ENCODE measurements at places on chromosomes 3 and 15.
A peak's percentile ranks its signal among the peaks of the same experiment; 100 is the strongest.

- no peak for DNase-seq
These were observed 120.5 kb downstream of the LRIG1 start for GRCh38 chr3:66380200-66380932.

- DNase-seq: no peak
These were observed 392.9 kb upstream of the ROBO2 start for GRCh38 chr3:76646921-76647562.

GRCh38 chr15:77821188-77821958 is 188.7 kb upstream of the LINGO1 start:
- peak; percentile 67 for DNase-seq

- DNase-seq: no peak
These were observed 22.1 kb upstream of the CDIN1 start for GRCh38 chr15:36557364-36557763.

- DNase-seq: no peak
These were observed 330.7 kb downstream of the FHIT start for GRCh38 chr3:60920519-60920918.

DNA sequence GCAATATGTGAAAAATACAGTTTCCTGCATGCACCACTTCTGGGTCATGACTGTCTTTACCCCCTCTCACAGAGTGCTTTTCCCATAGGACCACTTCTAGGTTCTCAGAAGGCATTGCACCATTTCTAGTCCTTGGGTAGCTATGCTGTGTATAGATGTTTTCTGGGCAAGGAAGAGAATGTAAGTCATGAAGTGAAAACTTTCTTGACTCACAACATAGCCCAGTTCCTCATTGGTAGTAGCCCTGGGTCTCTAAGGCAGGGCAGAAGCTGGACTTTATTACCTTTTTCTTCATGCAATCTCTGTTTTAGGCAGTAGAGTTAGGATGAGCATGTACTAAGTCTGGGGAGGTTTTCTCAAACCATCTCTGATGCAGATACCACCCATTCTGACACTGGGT is 203.1 kb downstream of the EPHB1 start:
- no peak for DNase-seq

GRCh38 chr3:151044706-151045105 is 40.8 kb upstream of the MED12L start:
- no peak for DNase-seq

GRCh38 chr3:14265246-14265962 is 86.8 kb downstream of the LSM3 start:
- no peak for DNase-seq

DNA sequence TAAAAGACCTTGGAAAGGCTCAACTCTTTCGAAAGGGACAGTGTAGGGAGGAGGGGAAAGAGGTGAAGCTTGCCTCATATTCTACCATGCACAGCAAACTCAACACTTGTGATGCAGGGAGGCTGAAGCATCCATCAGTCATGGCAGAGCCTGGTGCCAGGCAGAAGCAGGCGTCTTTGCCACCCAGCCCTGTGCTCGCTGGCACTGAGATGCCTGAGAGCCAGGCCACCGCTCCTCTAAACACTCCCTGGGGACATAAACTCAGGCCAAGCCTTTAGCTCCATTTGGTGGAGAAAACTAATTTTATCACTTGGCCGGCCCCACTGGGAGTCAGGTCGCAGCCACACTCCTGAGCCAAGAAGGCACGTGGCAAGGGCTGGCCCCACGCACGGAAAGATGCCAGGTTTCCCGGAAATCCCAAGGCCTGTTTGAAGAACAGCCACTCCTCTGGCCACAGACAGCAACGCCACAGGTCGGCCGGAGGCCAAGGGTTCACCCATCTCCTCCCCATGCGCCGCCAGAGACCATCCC is 30.7 kb downstream of the XXYLT1 start:
- DNase-seq: no peak

GRCh38 chr3:172259726-172260248 is 188.5 kb downstream of the GHSR start:
- DNase-seq: peak; percentile 37

GRCh38 chr3:56753206-56753820 is 48.4 kb downstream of the ARHGEF3 start:
- DNase-seq: no peak

DNA sequence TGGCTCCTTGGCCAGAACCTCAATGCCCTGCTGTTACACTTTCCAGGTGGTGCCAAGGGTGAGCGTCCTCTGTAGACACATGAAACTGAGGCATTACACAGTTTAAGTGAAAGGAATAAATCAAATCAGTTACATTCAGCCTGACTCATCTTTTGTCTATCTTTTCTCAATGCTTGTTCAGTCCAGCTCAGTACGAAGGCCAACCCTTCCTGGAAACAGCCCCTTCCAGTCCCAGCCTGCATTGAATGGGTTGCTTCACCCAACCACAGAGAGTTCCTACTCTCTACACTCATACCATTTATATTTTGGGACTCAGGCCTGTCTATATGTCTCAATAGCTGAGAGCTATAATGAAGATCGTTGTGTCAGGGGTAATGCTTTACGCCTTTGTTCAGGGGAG is 363.6 kb downstream of the RORA start:
- no peak for DNase-seq

DNA sequence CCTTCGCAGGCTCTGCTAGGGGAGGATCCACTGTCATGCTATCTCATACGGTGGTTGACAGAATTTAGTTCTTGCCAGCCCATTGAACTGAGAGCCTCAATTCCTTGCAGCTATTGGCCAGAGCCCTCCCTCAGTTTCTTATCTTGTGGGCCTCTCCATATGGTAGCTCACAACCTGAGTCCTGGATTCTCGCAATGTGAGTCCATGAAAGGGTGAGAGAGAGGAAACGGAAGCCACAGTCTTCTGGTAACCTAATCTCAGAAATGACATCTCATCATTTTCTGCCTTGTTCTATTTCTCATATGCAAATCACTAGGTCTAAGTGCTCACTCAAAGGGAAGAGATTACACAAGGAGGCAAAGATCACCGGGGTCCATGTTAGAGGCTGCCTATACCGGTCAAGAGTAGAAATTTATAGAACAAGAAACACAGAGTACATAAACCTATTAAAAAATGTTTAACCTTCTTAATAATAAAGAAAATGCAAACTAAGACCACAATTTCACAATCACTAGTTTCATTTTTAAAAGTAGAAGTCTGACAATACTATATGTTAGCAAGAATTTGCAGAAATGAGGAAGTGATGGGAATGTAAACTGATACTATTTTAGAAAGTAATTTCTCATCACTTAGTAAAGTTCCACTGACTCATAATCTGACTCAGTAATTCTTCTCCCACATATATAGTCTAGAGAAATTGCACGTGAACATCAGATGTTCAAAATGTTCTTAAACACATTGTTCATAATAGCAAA is 378.4 kb upstream of the AGTR1 start:
- DNase-seq: no peak

DNA sequence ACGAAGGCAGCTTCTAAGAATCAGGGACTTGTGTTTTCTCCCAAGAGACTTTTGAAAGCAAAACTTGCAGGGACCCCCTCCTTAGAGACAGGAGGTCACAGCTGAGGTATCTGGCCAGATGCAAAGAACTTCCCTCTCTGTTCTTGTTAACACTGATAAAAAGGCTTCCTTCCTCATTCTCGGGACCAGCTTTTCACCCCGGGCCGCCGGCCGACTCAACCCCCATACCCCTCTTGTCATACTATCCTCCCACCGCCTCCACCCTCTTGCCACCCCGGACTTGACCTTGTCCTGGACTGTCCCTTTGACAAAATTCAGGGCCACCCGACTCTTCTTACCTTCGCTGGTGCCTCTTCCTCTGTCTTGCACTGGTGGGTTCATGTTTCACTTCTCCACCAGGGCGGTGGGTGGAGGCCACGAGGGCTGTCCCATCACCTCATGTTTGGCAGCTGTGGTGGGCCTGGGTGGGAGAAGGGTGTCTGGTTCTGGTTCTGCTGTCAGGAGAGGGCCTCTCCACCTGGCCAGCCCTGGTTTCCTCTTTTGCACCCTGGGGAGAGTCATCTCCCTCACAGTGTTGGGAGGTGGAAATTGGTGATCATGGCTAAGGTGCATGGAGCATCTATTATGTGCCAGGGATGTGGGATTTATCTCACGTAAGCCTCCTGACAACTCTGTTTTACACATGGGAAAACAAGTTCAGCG is 32.5 kb downstream of the BHLHE40 start:
- no peak for DNase-seq

GRCh38 chr3:98962951-98963350 is 61.5 kb upstream of the DCBLD2 start:
- DNase-seq: no peak

DNA sequence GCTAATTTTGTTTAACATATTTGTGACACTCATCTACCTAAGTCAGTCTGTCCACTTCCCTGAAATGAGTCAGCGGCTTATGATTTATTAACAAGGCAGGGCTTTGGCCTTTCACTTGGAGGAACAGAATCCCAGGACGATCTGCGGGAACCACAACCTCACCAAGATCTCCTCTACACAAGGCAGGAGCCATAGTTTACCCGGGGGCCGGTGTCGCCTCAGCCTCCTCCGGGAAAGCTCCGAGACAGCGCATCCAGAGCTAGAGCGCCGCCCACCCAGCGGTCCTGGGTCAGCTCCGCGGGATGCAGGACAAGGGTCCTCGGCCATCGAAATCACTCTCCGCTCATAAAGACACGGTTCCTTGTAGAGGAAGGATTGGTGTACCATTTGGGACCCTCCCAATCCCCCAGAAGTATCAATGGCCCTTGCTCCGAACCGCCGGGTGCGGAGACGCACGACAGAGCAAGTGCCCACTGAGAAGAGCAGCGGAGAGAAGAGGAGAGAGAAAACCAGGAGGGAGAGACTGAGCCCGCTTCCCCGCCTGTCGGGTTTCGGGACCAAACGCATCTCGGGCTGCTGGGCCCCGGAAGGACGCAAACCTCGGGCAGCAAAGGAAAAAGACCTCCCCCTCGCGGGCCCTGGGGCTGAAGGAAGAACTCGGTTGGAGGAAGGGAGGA is 13.1 kb upstream of the ALCAM start:
- DNase-seq: peak; percentile 22

GRCh38 chr15:87731630-87732029 is 524.9 kb downstream of the NTRK3 start:
- DNase-seq: no peak

- peak; percentile 39 for DNase-seq
These were observed 1.0 kb downstream of the MYO9A start for GRCh38 chr15:72116731-72117485.

DNA sequence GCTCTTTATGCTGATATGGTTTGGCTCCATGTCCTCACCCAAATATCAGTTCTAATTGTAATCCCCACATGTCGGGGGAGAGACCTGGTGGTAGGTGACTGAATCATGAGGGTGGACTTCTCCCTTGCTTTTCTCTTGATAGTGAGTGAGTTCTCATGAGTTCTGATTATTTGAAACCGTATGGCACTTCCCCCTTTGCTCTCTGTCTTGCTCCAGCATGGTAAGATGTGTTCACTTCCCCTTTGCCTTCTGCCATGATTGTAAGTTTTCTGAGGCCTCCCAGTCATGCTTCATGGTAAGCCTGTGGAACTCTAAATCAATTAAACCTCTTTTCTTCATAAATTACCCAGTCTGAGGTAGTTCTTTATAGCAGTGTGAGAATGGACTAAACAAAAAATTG is 107.6 kb downstream of the IMPG2 start:
- DNase-seq: no peak

DNA sequence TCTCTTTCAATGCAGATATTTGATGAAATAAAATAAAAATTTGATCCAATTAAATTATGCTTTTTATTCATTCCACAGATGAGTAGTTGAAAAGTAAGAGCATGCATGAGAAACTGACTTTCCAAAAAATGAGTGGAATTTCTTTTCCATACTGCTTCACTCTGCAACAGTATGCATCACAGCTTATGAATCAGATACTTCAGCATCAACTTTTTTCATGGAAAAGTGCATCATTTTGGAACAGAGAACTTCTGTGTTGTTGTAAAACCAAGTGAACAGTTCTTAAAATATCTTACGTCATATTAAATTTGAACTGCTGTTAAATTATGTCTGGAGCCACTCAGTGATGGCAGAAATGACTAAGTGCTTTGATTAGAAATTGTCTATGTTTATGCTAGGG is 16.7 kb upstream of the SLC7A14 start:
- DNase-seq: no peak

GRCh38 chr3:36393563-36393962 is 13.3 kb downstream of the STAC start:
- no peak for DNase-seq

DNA sequence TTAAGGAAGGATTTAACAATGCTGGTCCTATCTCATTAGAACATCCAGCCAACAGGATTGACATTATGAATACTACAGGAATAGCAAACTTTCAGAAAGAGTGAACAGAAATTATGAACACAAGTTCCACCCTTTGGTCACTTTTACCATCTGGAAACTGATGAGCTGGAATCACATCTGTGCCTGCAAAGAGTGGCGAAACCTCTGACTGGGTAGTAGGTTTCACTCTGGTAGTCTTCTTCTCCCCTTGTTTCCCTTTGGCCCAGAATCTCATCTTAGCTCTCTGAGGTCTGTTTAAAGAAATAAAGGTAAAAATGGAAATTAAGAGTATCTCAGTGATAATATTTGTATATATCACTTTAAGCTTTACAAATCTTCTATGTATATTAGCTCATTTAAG is 73.1 kb downstream of the NR2E3 start:
- no peak for DNase-seq

DNA sequence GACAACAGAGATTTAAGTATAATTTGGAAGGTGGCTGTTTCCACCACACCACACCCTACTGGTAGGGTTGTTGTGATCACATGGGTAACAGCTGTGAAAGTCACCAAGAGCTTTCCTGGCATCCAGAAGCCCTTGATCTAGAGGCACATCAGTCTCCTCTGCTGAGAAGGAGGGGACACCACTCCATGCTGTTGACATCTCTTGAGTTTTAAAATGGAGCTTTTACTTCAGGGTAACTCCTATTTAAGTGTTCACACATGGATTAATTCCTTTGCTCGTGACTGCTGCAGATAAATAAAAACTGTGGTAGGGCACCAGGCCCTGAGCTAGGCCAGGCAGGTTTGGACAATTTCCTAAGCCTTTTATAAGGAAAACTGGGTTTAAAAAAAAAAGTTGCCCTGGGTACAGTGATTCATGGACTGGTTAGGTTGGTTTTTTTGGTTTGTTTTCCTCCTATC is 7.5 kb downstream of the EXOSC7 start:
- DNase-seq: no peak

- no peak for DNase-seq
These were observed 76.9 kb upstream of the IGSF10 start for GRCh38 chr3:151537726-151538125.

Measured in renal pelvis (tissue), 12 donors.